ENCODE measurements at places on chromosomes 11 and 22. TPM values are rescaled to one million over a fixed set of nuclear protein-coding genes. Genes with fewer than 3 reads are reported as not detected.

GRCh38 chr11:46064221-46064620 lies 57.0 kb downstream of the PHF21A start:
- H3K4me1 ChIP-seq: no peaks in the 10 kb centered on the region
- DNase-seq: no peak
- H3K4me3 ChIP-seq: no peak overlapping the region
- H3K27ac ChIP-seq: no peak overlapping the region
- no peaks in the 10 kb centered on the region for H3K27me3 ChIP-seq

- no peak for DNase-seq
- H3K27ac ChIP-seq: no peak overlapping the region
- peaks cover 53% of the 10 kb centered on the region for H3K36me3 ChIP-seq
- H3K4me3 ChIP-seq: no peak overlapping the region
- no peaks in the 10 kb centered on the region for H3K27me3 ChIP-seq
Measured at GRCh38 chr11:112238041-112238440, 11.8 kb downstream of the PTS start.

Gene LINC01488
- not detected for total RNA-seq

Gene TLCD5
- total RNA-seq: 0.24 TPM

DNA sequence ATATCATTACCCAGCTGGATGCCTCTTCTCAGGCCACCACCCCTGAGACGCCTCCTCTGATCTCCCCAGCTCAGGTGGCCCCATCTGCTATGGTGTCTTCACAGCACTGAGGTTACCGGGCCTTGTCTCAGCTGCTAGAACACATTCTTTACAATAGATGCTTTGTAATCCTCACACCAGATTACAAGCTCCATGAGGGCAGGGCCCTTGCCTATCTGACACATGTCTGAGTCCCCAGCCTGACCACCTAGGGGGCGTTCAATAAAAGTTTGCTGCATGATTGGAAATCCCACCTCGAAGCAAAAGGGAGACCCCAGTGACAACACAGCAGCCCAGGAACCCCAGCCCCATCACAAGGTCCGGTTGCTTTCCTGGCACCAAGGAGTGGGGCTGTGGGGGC lies 2.0 kb downstream of the MACROD1 start:
- no peaks in the 10 kb centered on the region for H3K4me1 ChIP-seq
- DNase-seq: no peak
- no peak overlapping the region for H3K27ac ChIP-seq
- H3K36me3 ChIP-seq: no peaks in the 10 kb centered on the region
- no peaks in the 10 kb centered on the region for H3K27me3 ChIP-seq

DNA sequence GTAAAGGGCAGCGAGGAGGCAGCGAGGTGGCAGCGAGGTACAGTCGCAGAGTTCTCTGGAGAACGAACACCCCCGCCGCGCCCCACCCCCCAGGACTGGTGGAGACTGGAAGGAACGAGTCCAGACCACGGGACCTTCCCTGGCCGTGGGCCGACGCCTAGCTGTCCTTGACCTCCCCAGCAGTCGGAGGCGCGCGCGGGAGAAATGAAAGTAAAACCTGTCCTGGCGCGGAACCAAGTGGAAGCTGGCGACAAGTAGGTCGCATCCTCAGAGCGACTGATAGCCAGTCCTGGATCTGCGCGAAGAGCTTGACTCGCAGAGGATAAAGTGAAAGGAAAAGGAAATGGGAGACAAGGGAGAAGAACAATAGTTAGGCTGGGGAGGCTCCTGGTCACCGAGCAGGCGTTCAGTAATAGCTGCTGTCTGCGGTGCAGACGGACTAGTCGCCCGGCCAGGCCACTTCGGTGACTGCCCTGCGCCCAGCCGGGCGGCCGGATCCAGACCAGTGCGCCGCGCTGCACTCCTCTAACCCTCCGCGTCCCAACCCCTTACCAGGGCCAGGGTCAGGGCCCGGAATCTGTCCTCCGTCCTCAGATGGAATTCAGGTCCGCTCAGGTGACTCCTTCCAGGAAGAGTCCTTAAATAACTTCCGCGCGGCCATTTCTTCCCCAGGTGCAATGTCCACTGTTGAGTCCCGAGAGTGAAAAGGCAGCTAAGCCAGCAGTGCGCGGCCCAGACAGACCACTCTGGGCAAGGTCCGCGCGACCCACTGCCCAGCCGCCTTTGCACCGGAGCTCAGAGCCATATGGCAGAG lies 1.9 kb upstream of the ADM start:
- peak overlapping the region; percentile 88 for H3K27ac ChIP-seq
- peaks cover 18% of the 10 kb centered on the region for H3K4me1 ChIP-seq
- no peaks in the 10 kb centered on the region for H3K36me3 ChIP-seq
- peak; percentile 96 for DNase-seq
- peak overlapping the region; percentile 66 for H3K4me3 ChIP-seq

Gene PI4KA
- total RNA-seq: 35.3 TPM

- no peaks in the 10 kb centered on the region for H3K27me3 ChIP-seq
- H3K36me3 ChIP-seq: no peaks in the 10 kb centered on the region
- no peak overlapping the region for H3K4me3 ChIP-seq
- no peaks in the 10 kb centered on the region for H3K4me1 ChIP-seq
Measured at GRCh38 chr11:71336176-71336995, 84.0 kb upstream of the SHANK2 start.
